ENCODE measurements at places on chromosomes 11 and 22.

DNA sequence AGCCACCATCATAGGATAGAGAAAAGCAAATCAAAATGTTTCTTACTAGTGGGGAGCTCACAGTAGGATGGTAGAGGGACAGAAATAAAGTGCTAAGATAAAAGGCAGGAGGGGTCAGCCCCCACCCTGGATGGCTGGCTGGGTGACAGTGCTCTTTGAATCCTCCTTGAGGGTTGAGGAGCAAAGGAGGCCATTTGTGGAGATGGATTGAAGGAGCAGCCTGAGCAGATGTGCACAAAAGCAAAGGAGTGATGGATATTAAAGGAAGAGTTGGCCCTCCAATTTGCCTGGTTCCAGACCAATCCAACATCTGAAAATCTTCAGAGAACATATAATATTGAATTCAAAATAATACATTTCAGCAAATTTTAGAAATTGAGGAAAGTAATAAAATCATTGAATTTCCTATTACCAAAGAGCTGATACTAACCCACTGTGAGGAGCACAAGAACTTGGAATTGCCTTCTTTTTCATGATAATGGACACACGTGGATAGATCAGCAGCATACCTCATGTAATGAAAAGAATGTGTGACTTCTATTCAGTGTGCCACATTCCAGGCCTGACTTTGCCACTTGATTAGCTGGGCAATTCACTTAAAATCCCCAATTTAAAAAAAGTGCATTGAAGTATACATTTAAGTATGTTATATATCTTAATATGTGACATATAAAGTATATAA, 287.0 kb downstream of the FAT3 start:
- no peak for DNase-seq

- DNase-seq: no peak
Observed at GRCh38 chr11:62333768-62334167, 3.5 kb upstream of the ASRGL1 start.

DNA sequence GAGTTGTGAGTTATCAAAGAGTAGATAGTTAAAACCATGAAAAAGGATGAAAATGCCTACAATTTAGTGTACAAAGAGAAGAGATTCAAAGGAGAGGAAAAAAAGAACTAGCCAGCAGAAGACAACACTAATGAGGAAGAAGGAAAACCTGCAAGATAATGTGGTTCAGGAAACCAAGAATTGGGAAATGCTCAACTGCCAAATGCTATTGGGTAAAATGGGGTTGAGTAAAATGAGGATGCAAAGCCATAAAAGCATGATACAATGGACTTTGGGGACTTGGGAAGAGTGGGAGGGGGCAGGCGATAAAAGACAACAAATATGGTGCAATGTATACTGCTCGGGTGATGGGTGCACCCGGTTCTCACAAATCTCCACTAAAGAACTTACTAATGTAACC, 7.6 kb upstream of the OR52K2 start:
- DNase-seq: peak; percentile 33

- DNase-seq: no peak
Observed at GRCh38 chr11:129386795-129387397, 11.2 kb downstream of the BARX2 start.

DNA sequence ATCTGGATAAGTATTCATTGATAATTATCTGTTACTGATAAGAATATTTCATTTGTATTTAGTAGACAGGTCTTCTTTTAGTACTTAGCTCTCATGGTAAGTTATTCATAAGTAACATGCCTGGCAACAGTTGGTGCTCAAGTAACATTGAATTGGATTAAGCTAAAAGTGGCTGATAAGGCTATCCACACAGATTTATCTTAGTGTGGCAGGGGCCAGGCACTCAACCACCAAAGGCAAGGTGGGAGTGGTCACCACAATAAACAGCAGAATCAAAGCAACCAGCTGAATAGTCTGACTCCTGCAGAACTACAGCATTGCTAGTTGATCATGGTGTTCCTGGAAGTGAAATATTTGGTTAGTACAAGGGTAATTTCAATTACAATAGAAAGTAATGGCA, 33.0 kb upstream of the NARS2 start:
- DNase-seq: no peak

DNA sequence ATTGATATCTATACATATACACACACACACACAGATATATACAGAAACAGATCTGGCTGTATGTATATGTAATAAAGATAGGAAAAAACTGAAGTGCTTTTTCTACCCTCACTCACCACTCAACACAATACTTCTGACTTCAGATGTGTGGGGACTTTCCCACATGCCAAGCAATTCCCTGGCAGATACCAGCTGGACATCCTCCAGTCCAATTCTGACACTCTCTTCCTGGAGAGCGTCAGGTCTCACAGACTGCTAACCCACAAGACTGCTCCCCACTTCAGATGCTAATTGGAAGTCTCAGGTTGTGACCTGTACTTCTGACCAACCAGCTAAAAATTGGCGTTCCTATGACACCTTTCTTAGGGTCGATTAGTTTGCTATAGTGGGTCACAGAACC, 140.6 kb downstream of the ATG16L2 start:
- DNase-seq: no peak

- no peak for DNase-seq
Observed at GRCh38 chr11:88544656-88545280, 207.2 kb upstream of the CTSC start.

- no peak for DNase-seq
Observed at GRCh38 chr11:117506971-117507370, 179.3 kb downstream of the CEP164 start.

DNA sequence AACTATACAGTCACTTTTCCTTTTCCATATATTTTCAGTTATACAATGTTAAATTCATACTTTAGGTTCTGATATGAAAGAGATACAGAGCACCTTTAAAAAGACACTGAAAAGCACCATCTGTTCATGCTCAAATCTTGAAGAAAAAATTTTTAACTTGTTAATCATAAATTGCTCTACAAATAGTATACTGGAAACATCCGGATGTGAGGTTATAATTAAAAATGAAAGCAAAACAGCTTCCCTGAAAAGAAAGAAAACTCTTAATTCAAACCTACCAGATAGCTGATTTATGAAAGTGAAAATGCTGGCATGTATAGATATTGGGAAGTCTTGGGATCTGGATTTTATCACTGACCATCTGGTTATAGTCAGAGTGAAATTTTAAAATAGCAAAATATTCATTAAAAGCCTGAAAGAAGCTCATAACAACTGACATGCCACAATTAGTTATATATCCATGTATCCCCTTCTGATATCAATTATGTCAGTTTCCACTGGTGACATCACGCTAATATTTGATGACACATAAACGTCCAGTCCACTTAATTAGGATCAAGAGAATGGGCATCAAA, 740.0 kb downstream of the DLG2 start:
- no peak for DNase-seq

GRCh38 chr11:34427186-34427805, 11.4 kb upstream of the CAT start:
- peak; percentile 88 for DNase-seq

GRCh38 chr11:11247086-11247485, 106.0 kb downstream of the CSNK2A3 start:
- DNase-seq: no peak

DNA sequence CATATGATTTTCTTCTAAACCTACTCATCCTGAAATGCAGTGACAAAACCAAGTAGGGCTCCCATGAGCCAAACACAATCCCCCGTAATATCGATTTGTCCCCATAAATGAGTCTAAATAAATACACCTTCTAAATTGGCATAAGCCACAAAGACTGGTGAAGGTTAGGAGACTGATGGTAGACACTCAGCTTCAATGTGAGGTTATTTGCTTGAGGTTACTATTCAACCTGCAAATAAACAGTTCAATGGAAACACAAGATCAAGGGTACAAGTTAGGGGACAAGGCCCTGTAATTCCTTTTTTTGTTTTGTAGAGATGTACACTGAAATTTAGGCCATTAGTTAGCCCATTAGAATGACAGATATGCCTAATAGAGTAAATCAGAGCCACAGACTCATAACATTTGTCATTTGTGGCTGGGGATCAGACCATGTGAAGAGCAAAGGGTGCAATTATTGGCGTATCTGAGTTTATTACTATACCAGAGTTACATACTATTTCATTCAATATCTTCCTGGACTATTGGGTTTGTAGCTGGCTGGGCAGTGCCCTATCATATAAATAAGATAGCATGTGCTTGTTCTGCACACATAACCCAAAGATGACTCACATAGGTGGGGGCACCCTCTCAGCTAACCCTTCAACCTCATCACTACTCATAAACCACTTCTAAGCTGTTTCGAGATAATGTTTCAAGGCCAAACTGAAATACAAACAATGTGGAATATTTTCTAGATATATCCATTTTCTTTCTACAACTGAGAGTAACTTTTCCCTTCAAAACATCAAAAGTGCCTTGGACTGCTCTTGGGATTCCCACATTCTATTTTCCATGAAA, 695.3 kb downstream of the KCNA4 start:
- DNase-seq: no peak

- no peak for DNase-seq
Observed at GRCh38 chr11:6077723-6078122, 29.8 kb upstream of the OR56B4 start.

DNA sequence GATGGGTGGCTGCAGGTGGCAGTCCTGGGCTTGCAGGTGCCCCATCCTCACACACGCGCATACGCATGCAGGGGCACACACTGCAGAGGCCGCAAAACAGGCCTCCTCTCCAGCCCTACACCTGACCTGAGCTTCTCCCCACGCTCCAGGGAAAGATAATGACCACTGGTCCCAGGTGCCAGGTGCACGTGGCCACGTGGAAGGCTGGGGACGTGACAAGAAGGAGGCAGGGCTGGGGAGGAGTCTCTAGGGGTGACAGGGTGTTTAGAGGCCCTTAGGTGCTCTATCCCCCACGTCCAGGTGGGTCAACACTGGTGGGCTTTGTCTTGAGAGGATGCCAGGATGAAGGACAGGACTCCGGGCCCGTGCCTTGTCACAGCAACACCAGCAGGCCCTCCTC, 23.5 kb upstream of the CPT1A start:
- no peak for DNase-seq

DNA sequence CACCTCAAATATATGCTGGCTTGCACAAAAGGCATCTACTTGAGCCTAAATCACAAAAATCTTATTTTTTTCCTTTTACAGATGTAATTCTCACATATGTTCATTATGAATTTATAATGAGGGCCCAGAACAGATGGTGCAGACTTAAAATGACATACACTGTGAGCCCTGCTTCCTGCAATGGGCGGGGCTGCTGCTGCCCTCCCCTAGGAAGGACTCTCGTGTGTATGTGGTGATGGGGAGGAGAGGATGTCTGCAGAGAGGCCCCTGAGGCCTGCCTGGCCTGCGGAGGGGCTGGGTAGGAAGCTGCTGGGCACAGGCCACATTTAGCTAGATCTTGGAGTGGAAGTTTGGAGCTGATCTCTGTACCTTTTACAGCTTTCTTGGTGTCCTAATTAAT, 233.4 kb upstream of the KIRREL3 start:
- DNase-seq: no peak

GRCh38 chr22:34973016-34973415, 92.9 kb upstream of the ISX start:
- DNase-seq: no peak

DNA sequence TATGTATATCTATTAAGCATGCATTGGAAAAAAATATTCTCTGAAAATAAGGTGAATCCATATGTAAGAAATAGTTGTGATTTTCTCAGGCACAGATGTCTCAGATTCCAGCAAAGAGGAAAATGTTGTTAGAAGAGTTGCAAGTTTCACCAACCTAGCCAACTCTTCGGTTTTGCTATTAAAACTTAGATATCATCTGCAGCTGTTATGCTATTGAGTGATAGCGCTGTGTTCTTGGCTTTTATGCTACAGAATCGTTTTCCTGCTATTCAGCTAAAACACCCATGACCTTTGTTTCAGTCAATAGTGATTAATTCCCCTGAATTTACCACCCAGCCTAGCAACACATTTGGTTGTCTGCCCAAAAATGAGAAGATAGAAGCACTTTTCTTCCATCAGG, 795.6 kb upstream of the ANO3 start:
- DNase-seq: no peak

GRCh38 chr11:1916132-1916985, 3.1 kb upstream of the TNNT3 start:
- DNase-seq: no peak

GRCh38 chr22:44127356-44127755, 53.4 kb upstream of the PARVG start:
- DNase-seq: peak; percentile 48
